ENCODE measurements at places on chromosomes 16 and 17. TPM values are rescaled to one million over a fixed set of nuclear protein-coding genes. Genes with fewer than 3 reads are reported as not detected.

The GH1 gene
- polyA plus RNA-seq = not detected

The IGF2BP1 gene
- polyA plus RNA-seq = not detected

The KRTAP17-1 gene
- not detected for polyA plus RNA-seq

The LGALS9B gene
- 20.9 TPM for polyA plus RNA-seq

The TEX14 gene
- not detected for polyA plus RNA-seq

- peak; percentile 22 for DNase-seq
These were observed at the start of gene KCNJ2 for GRCh38 chr17:70168977-70169708. KCNJ2 (plus strand) TSS chr17:70169532; CDS start chr17:70175040, 5,508 bp downstream.

DNA sequence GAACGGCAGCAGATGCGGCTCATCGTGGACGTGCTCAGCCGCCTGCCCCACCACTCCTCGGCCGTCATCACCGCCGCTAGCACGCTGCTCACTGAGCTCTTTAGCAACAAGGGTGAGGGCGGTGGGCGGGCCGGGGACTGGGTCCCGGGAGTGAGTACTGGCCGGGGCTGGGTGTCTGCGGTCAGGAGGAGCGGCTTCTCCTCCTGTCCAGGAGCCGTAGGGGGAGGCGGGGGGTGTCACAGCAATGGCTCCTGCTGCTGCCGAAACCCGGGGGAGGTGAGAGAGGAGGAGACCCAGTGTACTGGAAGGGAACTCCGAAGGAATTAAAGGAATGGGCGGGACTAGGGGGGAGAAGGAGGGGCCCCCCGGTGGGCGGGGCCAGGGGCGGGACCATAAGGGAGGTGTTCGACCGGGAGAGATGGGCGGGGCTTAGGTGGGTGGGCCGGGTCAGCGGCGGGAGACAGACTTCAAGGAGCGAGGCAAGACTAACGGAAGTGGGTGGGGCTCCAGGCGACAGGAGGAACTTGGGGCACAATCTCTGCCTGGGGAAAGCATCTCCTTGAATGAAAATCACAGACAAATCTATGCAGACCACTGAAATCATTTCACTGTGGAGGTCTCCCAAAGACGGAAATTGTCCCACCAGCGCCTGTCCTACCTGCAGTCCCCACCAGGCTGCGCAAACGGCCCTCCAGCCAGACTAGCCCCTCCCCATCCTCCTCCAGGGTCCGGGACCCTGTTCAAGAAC lies 2.4 kb downstream of the NAGS start:
- DNase-seq = peak; percentile 87

GRCh38 chr16:88373927-88374492 lies 8.7 kb upstream of the ZNF469 start:
- no peak for DNase-seq

DNA sequence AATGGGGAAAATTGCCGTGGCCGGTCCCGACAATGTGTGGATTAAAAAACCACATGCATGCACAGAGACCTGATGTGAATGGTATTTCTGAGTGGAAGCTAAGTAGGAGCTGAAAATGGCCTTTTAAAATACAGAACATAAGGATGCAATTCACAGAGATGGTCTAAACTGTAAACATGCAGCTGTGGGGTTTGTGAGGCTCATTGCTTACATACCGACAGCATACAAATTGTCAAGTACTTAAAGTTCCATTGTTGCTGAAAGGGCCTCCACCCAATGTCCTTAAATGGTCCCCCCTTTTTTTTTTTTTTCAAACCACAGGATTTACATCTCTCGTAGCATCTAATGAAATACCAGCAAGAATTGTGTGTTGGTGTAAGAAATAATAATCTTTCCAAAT lies 523.2 kb downstream of the MAF start:
- no peak for DNase-seq

- no peak for DNase-seq
These were observed 2.9 kb upstream of the WIPI1 start for GRCh38 chr17:68460146-68460545.

- no peak for DNase-seq
These were observed 16.4 kb upstream of the SMIM36 start for GRCh38 chr17:55527540-55528118.

DNA sequence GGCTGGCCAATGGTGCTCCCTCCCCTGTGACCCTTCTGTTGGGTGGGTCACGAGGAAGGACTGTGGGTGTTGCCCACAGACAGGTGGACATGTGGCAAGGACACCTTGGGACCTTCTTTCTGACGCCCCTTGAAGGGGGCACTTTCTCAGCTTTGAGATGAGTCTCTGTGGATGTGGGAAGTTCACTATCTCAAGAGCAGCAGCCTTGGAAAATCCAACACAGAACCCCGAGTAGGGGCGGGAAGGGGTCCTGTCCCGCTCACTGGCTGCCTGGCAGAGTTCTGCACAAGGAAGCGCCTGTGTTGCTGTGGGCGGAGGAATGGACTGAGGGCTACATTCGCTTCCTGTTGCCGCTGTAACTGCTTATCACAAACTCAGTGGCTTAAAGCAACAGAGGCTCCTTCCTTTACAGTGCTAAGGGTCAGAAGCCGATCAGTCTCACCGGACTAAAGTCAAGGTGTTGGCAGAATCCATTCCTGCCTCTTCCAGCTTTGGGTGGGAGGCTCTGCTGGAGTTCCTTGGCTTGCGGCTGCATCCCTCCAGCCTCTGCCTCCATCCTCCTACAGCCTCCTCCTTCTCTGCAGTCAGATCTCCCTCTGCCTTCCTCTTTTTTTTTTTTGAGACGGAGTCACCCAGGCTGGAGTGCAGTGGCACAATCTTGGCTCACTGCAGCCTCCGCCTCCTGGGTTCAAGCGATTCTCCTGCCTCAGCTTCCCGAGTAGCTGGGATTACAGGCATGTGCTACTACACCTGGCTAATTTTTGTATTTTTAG lies 305.2 kb downstream of the SEC14L1 start:
- peak; percentile 80 for DNase-seq

DNA sequence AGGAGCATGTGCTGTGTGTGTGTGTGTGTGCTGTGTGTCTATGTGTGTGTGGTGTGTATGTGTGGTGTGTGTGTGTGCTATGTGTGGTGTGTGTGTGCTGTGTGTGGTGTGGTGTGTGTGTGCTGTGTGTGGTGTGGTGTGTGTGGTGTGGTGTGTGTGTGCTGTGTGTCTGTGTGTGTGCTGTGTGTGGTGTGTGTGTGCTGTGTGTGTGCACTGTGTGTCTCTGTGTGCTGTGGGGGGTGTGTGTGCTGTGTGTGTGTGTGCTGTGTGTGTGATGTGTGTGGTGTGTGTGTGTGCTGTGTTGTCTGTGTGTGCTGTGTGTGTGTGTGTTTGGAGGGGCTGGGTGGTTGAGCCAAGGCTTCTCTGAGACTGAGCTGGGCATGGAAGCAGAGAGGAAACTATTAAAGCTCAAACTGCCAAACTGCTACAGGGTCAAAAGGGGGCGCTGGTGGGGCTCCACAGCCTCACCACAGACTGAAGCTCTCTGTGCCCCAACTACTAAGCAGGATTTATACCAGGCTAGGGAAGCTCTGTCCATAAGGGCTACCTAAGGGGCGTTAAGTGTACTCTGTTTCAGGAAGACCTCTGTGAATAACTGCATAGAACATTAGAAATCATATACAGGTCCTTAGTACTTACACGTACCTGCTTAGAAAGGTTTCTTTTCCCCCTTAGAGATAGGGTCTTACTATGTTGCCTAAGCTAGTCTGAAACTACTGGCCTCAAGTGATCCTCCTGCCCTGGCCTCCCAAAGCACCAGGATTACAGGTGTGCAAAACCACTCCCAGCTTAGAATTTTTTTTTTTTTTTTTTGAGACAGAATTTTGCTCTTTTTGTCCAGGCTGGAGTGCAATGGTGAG lies 27.8 kb upstream of the GHDC start:
- DNase-seq = peak; percentile 33

GRCh38 chr17:5355421-5356129 lies 63.9 kb downstream of the NUP88 start:
- DNase-seq = no peak

All from immature natural killer cell (primary cell).